ENCODE measurements at places on chromosomes 4 and X.

GRCh38 chr4:38381788-38382187 lies 282.2 kb upstream of the KLF3 start:
- no peak for DNase-seq

- DNase-seq = no peak
Measured at GRCh38 chr4:70399319-70399718, 1.6 kb downstream of the OPRPN start.

GRCh38 chr4:149344436-149344835 lies 471.2 kb downstream of the IQCM start:
- no peak for DNase-seq

DNA sequence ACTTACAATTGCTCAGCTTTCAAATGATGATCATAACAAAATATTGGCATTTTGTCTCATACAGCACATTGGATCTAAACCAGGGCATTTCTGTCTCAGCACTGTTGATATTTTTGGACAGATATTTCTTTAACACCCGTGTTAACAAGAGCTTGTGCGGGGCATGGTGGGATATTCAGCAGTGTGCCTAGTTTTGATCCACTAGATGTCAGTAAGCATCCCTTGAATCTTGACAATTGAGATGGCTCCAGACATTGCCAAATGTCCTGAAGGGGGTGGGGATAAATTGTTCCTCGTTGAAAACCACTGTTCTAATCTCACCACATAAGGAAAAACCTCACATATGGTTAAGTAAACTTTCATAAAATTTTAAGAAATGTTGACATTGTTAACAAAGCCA lies 806.3 kb downstream of the STIM2 start:
- DNase-seq = no peak

GRCh38 chr4:17366496-17366895 lies 145.4 kb downstream of the QDPR start:
- DNase-seq = no peak

GRCh38 chr4:186826846-186827533 lies 103.3 kb upstream of the FAT1 start:
- DNase-seq = no peak

- no peak for DNase-seq
Measured at GRCh38 chr4:67680581-67681222, 20.3 kb downstream of the UBA6 start.

- DNase-seq = no peak
Measured at GRCh38 chrX:103437147-103437873, 61.0 kb downstream of the BEX3 start.

- no peak for DNase-seq
Measured at GRCh38 chr4:186298031-186298647, 32.1 kb downstream of the F11 start.

DNA sequence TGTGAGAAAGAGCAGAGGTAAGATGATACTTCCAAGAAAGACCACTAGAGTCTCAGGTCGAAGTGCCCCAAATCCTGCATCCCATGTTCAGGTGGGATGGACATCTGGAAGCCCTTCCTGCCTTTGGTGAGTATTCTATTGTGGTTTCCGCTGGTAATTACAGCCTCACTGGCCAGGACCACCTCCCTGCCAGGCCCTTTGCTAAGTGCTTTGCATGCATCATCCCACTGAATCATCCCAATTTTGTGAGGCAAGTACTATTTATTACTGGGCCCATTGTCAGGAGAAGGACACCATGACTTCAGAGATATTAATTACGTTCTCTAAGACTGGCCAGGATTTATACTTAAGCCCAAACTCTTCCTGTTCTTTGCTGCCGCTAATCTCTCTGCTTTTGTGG lies 10.7 kb upstream of the PASD1 start:
- no peak for DNase-seq

DNA sequence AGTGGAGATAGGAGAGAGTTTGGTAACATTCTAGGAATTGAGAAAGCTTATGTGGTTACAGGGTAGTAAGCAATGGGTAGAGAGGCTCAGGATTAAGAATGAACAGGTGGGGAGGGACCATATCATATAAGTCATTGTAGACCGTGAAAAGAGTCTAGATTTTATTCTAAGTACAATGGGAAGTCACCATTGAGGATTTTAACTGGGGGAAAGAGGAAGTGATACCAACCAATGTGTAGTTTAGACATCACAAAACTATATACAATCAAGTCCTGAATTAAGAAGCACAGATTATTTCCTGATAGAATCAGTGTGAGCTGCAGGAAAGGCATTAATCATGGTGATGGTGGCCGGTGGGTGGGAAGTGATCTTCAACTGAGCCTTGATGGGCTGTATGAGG lies 178.3 kb upstream of the ZIC3 start:
- no peak for DNase-seq

DNA sequence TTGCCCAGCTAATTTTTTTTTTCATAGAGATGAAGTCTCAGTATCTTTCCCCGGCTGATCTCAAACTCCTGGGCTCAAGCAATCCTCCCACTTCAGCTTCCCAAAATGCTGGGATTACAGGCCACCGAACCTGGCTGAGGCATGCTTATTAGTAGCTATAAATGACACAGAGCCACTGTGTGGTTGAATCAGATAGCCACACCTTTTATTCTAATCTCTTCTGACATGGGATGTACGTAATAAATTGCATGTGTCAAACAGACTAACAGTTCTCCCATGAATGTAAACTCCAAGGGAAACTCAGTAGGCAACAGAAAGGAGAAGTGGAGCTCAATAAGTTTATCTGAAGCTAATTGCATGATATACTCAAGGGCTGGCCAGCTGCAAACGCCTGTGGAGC lies 139.8 kb upstream of the VCX3A start:
- DNase-seq = no peak

DNA sequence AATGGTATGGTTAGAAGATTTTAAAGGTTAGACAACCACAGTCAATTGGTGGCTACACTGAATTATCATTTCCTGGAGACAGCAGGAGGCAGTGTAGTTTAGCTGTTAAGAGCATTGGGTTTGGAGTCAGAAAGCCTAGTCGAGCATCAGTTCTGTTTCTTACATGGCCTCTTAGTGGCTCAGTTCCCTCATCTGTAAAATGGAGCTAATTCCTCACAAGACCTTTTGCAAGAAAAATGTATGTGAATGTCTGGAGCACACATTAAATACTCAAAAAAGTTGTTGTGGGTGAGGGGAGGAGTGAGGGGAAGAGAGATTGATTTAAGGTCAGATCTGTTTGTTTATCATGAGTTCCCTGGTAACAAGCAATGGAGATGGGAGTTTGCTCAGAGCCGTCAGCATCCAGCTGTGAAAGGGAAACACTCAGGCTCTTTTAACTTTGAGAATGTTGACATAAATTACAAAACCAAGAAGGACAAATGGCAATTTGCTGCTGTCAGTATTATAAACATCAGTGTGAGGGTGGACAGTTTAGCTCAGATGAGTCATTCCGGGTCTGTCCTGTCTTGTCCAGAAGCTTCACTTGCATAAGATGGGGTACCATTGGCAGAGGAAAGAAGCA lies 98.2 kb upstream of the PGRMC2 start:
- no peak for DNase-seq

DNA sequence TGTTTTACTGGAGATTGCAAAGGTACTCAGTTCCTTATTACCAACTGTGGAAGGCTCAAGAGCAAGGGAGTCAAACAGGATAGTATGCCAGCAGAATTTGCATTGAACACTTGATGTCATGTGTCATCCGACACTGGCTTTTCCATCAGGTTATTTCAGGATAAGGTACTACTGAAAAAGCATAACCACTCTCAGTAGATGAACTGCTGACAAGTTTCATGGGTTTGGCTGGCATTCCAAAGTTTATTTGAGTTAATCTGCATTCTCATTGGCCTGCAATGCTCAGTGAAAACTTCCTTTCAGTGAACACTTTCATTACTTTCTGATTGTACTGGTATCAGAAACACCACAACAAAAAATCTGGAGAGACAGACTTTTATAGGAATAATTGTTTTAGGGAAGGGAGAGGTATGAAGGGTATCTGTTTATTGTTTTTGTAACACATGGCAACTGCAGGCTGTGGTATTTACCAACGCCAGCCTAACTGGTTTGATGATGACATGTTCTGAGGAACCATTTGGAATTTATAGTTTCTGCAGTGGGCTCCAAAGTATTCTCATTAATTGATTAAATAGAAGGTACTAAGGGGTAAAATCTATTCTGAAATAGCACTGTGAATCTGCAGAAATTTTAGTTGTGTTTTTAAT lies 345.7 kb upstream of the NR3C2 start:
- DNase-seq = no peak

DNA sequence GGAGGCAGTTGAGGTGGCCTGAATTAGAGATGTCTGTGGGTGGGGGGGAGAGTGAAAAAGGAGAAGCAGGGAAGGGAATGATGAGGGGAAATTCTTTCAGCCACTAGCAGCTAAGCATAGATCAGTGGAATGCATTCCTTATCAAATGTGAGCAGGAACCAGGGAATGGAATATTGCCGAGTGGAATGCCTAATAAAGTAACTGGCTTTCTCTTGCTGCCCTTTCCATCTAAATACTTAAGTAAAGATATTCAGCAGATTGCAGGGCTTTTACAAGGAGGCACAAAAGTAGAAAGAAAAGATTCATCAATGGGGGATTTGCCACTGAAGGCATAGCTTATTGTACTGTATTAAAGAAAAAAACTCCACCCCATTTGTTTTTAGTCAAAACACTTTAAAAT lies 263.0 kb upstream of the RPS6KA3 start:
- no peak for DNase-seq

DNA sequence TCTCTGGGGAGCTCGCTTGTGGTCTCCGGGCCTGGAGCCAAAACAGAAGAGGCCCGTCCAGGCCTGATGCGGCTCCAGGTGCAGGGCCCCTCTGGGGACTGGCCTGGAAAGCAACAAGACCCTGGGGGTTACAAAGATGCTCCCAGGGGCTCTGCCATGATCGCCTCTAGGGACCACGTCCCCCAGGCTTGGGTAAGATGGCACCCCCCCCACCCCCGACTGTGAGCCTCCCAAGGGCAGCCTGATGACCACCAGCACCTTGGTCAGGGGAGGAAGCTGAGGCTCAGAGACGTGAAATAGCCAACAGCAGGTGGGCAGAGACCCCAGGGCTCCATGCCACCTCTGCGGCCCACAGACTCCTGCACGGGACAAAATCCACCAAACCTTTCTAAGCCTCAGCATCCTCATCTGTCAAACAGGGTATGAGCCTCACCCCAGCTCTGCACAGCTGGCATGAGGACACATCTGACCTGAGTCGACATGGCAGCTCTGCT lies 25.4 kb downstream of the C4orf50 start:
- no peak for DNase-seq

- no peak for DNase-seq
Measured at GRCh38 chrX:43573441-43574015, 82.6 kb upstream of the MAOA start.

DNA sequence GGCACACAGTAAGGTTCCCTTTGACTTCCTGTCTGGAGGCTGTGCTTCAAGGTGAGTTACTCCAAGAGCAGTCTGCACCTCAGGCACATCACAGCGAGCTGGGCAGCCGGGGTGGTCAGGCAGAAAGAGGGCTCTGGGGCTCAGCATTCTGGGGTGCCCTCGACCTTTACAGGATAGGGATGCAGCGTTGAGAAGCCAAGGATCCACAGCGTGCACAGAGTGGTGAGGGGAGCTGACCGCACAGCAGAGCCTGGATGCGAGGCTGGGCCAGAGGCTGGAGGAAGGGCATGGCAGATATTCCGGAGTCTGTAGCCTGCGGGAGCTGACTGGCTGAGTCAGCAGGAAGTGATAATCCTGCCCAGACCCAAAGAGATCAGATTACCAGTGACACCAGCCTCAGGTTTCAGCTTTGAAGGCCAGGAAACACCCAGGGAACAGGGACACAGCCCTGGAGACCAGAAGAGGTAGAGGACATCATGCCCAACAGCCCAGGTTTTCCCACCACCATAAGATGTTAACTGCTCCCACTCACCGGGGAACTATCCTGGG lies 38.4 kb upstream of the PDLIM3 start:
- DNase-seq = no peak

GRCh38 chr4:153241970-153242838 lies 38.0 kb downstream of the TRIM2 start:
- no peak for DNase-seq

GRCh38 chrX:24789047-24789446 lies 95.3 kb downstream of the POLA1 start:
- DNase-seq = no peak

DNA sequence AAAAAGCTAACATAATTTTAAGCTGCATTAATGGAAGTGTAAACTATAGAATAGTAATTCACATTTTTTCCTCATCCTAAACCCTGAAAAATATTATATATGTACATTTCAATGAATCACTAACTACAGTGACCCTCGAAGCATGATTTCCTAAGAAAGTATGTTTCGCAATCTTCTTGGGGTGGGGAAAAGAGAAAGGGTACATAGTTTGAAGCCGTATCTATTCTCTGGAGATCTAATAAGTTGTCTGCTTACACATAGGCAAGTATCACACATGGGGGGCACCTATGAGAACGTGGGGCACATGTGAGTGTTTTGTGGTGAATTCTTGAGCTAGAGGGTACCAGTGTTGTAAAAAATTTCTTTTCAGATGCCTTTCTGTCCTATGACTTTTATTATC lies 71.2 kb downstream of the JADE1 start:
- no peak for DNase-seq

GRCh38 chr4:81213671-81214070 lies 1.4 kb downstream of the PRKG2 start:
- DNase-seq = no peak

DNA sequence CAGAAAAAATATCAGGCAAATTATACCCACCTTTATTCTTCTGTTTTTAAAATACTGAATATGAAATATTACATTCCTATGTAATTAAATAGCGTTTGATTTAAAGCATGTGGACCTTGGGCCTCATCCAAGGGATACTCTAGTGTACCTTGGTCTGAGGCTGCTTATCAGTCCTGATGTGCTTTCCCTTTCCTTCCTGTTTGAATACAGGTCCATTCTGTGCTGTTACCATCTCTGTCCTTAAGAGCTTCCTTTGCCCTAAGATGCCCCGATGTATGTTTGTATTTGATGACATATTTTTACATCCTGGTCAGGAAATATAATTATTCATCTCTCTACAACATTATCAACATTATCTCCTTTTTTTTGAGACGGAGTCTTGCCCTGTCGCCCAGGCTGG lies 24.1 kb downstream of the FAT4 start:
- DNase-seq = no peak

DNA sequence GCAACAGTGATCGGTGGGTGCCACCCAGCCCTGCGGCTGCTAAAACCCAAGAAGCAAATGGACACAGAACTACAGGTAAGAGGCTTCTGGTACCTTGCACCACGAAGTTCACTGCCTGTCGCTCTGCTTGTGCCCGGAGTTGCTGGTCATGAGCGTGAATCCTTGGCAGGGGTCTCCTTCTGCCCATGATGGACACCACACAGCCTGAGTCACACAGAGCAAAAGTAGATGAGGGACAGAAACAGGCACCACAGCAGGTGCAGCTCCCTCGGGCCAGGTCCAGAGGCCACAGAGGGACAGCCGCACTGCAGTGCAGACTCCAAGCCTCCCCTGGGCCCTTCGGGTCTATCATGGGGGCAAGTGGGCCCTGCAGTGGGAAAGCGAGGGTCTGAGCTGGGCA lies 22.4 kb downstream of the NAT8L start:
- no peak for DNase-seq
